Endodermal cell (in vitro differentiated cells): ENCODE measurements at places on chromosomes 1 and 21. TPM values are rescaled to one million over a fixed set of nuclear protein-coding genes. Genes with fewer than 3 reads are reported as not detected.

The KRTAP13-4 gene
- not detected in 2 replicates for total RNA-seq

GRCh38 chr1:66575739-66576138 is 41.8 kb downstream of the SGIP1 start:
- no peak for DNase-seq

GRCh38 chr1:201468501-201468843 is 516 bp downstream of the PHLDA3 start:
- peak; percentile 78 for DNase-seq

- no peak for DNase-seq
Measured at GRCh38 chr1:23964235-23964668, 4.6 kb downstream of the PNRC2 start.
